Left renal pelvis (tissue), 4 donors: ENCODE measurements at places on chromosomes 6 and 20.
A peak's percentile ranks its signal among the peaks of the same experiment; 100 is the strongest.

DNA sequence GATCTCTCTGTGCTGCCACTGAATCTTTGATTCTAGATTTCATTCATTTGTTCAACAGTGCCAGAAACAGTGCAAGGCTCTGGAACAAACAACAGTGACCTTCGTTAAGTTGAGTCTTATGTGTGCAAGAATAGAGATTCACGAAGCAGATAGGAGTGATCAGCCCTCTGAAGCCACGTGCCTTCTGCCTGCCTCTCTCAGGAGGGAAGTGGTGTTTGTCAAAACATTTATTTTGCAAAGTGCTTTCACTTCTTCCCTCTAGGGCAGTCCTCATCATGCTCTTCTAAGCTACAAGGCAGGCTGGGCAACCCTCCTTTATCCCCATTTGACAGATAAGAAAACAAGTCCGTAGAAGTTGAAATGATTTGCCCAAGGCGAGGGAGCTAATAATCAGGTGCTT is 204.3 kb downstream of the TFAP2C start:
- DNase-seq, result no peak

GRCh38 chr6:16124198-16125180 is 4.4 kb upstream of the MYLIP start:
- DNase-seq, result no peak

DNA sequence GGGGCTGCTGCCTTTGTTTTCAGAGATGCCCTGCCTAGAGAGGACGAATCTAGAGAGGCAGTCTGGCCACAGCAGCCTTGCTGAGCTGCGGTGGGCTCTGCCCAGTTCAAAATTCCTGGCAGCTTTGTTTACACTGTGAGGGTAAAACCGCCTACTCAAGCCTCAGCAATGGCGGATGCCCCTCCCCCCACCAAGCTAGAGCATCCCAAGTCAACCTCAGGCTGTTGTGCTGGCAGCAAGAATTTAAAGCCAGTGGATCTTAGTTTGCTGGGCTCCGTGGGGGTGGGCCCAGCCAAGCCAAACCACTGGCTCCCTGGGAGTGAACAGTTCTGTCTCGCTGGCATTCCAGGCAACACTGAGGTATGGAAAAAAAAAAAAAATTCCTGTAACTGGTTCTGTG is 970.9 kb downstream of the TBC1D32 start:
- DNase-seq, result no peak

GRCh38 chr20:653110-653589 is at the start of gene SRXN1:
Gene SRXN1, minus strand, starts transcription at chr20:653200. Its CDS starts 15 bp downstream, at chr20:653185.
- no peak for DNase-seq

- DNase-seq, result no peak
Measured at GRCh38 chr6:169428532-169428931, 174.9 kb upstream of the THBS2 start.

DNA sequence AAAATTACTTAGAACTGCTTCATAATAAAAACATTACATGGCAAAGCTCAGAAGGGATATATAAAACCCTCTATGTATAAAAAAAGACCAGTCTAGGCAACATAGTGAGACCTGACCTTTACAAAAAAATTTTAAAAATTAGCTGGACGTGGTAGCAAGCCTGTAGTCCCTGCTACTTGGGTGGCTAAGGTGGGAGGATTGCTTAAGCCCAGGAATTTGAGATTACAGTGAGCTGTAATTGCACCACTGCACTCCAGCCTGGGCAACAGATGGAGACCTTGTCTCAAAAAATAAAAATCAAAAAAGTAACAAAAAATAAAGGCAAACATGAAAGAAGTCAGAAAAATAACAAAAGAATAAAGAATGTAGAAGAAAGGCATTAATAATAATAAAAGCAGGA is 21.5 kb upstream of the TPD52L1 start:
- no peak for DNase-seq

DNA sequence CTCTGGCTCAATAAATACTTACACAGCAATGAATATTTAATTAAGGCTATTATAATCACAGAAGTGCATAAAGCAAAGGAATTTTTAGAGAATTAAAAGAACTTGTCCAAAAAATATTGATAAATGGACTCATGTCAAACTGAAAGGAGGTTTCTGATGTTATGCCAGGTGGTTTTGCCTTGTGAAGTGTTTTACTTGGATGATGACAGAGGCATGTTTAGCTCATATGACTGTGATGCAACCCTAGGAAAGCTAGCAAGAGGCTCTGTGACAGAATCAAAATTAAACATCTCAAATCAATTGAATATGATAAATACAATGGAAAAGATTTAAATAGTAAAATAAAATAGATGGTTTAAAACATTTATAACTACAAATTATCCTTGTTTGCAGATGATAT is 137.3 kb downstream of the TMEM200A start:
- no peak for DNase-seq

- DNase-seq, result no peak
Measured at GRCh38 chr6:18586133-18586532, 199.0 kb downstream of the RNF144B start.

- DNase-seq, result no peak
Measured at GRCh38 chr20:40930561-40930960, 98.1 kb upstream of the TOP1 start.

DNA sequence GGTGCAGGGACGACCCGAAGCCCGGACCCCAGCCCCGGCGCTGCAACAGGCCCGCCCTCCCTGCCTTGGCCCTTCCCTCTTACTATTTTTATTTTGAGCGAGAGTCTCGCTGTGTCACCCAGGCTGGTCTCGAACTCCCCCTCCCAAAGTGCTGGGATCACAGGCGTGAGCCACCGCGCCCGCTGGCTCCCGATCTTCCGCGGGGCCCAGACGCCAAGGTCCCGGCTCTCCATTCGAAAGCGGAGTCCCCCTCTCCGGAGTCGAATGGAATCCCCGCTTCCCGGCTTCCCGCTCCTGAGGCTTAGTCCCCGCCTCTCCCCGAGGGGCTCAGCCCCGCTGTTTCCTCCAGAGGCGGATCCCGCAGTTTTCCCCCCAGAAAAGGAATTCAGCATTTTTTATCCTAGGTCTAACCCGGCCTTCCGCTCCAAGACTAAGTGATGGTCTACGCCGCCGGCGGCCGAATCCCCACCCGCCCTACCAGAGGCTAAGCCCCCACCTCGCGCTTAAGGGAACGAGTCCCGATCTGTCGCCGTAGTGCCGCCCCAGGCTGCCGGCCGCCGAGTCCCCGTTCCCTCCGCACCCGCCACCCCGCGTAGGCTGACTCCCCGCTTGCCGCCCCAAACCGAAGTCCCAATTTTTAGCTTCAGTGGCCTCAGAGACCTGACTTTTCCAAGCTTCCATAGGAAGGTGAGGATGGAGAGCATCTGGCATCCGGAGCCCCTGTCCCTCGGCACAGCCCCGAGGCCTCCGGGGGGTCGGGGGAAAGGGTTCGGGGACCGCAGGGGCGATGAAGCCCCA is 11.5 kb upstream of the TMC2 start:
- DNase-seq, result no peak

DNA sequence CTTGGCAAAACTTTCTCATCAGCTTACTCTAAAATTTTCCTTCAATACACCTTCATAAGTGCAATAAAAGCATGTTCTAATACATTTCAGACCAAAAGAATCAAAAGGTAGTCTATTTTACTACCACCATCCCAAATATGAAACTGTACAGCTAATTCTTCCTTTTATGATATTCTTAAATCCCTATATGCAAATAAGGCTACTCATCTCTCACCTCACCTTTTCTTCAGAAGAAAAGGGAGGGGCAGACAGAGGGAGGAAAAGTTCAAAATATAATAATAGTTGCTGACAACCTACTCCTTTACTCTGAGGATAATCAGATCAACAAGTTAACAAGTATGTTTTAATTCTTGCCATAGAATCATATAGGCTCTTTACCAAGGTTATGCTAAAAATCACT is 7.4 kb downstream of the C6orf120 start:
- no peak for DNase-seq

DNA sequence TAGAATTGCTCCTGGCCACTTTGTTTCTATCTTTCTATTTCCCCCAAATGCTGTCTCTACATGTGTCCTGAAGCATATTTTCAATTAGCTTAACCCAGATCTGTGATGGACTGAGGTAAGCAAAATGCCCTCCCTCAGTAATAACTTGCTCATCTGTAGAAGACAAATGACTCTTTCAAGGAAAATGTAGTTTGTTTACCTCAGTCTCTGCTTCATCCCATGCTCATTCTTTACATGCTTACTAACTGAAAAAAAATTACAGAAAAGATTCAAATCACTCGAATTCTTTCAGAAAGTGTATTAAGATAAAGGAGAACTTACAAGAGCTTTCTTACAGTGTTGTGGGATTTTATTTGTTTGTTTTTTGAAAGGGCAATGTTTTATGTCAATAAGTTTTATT is 531.1 kb downstream of the LMBRD1 start:
- DNase-seq, result no peak

- no peak for DNase-seq
Measured at GRCh38 chr20:8867038-8867740, 201.7 kb upstream of the PLCB4 start.

GRCh38 chr6:163857421-163857820 is 442.9 kb downstream of the QKI start:
- DNase-seq, result no peak

DNA sequence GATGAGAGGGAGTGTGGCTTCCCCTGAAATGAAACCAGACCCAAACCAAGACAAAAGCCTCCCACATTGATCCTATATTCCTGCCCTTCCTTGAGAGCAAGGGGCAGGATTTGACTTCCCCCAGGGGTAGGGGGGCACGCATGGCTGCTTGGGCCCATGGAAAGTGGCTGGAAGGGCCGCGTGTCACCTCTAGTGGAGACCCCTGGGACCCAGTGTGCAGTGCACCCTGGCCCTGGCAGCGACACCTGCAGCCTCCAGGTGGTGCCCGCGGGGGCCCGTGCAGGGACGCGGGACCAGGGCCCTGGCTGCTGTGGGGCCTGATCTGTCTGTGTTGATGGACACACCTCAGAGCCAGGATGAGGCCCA is 18.0 kb upstream of the SLCO4A1 start:
- no peak for DNase-seq

GRCh38 chr6:21375151-21376116 is 218.1 kb upstream of the SOX4 start:
- DNase-seq, result no peak

DNA sequence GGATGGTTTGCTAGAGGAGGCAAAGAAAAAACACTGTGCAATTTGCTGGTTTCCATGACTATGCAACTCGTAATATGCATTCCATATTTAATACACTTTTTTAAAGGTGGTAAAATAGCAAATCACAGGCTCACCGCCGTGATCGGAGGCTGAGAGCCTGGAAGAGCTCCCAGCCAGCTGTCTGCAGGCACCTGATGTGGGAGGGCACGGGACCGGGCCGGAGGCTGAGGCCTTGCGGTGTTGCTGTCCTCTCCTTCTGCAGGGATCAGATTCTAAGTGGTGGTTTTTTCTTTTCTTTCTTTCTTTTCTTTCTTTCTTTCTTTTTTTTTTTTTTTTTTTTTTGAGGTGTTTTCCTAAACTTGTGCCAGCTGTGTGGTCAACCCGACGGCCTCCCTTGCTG is 282.3 kb downstream of the CDH4 start:
- DNase-seq, result no peak

DNA sequence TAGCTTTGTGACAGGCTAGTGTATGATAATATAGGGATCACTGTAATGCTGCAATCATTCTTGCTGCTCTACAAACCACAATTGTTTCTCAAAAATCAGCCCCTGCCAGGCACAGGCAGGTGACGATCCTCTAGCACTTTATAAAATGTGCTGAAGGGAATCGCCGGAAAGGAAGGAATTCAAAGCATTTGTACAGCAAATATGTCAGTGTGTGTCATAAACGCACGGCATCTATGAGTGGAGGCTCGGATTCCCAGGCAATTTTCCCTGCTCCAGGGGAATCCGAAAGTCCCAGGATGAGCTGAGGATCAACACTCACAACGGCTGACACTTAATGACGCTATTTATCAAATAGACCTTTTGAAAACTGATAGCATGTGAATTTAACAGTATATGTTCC is 1.4 kb downstream of the PHACTR1 start:
- DNase-seq, result no peak

GRCh38 chr20:36036688-36037087 is 68.3 kb downstream of the CNBD2 start:
- no peak for DNase-seq

- DNase-seq, result no peak
Measured at GRCh38 chr6:143941852-143942627, 66.0 kb downstream of the PLAGL1 start.

- DNase-seq, result no peak
Measured at GRCh38 chr6:35071347-35071994, 69.7 kb downstream of the TCP11 start.

- no peak for DNase-seq
Measured at GRCh38 chr6:19472850-19473249, 364.3 kb upstream of the ID4 start.

DNA sequence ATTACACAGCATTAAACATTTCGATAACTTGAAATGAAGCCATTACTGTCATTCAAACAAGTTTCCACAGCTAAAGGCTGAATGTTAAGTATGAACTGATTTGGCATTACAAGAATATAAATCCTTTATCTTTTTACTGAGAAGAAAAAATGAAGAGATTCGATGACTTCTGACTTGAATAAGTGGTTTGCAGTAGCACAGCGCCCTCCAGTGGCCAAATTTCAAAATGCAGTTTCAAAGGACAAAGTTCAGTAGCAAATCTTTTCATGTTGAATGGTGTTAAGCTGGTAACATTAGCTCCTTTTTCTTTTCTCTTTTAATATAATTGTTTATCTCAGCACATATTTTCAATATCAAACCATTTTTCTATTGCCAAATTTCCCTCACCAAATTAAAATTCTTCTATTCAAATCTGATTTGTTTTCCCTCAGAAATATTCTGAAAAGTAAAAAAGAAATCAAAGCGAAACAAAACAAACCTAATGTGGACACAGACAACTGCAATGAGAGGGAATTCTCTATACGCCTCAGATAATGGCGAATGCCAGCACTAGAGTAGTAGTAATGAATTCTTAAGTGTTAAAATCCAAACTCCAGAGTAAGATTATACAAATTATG is 145.7 kb downstream of the BTBD9 start:
- peak; percentile 54 for DNase-seq

- DNase-seq, result no peak
Measured at GRCh38 chr6:130923350-130923749, 96.1 kb downstream of the SMLR1 start.

- no peak for DNase-seq
Measured at GRCh38 chr6:33211666-33212422, 3.5 kb downstream of the RING1 start.

GRCh38 chr20:61719691-61720347 is 345.9 kb downstream of the TAF4 start:
- DNase-seq, result no peak

DNA sequence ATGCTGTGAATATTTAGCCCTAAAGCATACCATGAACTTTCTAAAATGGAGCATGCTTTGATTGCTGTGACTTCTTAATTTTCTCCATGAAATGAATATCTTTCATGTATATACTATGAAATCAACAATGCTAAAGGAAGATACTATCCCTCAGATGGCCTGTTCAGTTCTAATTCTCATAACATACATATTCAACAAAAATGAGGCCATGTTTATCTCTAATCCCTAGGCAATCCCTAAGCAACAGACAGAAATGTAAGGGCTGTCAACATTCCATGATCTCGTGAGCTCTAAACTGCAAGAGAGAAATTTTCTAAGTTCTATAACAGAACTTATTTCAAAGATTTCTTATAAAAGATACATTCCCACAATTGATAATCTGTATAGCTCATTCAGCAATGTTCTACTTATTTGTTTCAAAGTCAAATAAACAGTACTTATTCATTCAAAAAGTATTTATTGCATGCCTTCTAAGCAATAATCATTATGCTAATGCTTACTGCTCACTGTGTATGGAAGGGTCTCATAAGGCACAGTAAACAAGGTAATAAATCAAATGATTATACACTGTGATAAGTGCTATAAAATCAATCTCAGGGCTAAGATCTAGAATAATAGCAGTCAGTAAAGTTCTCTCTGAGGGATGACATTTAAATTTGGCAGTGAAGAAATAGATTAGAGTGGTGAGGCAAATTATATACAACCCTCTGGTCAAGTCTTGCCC is 492.9 kb downstream of the PHF3 start:
- DNase-seq, result no peak
